Adrenal gland (tissue), 19 donors: ENCODE measurements at places on chromosomes 5 and 9. TPM values are rescaled to one million over a fixed set of nuclear protein-coding genes. Genes with fewer than 3 reads are reported as not detected.

DNA sequence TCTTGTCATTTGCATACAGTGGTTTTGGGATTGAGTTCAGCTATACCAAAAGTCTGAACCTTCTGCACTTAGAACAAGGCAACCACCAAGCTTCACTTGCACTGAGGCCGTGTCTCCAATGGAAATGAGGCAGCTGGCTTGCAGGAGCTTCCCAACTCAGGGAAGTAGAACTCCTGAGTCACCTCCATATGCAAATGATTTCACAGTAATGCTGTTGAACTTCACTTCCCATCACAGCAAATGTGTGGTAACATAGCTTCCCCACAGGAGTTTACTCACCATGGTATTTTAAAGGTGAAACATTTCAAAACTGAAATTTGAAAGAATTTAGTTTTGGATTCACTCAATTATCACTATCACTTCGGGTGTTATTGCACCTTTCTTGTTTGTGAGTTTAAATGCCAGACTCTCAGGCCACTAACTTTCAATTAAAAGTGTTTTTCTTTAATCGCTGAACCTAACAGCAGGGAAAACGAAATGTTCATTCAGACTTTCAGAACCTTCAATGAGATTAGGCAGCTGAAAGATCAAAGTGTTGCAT is 9.0 kb downstream of the CD274 start:
- no peaks in the 10 kb centered on the region for H3K4me1 ChIP-seq
- H3K4me3 ChIP-seq, result no peak overlapping the region
- DNase-seq, result no peak
- H3K36me3 ChIP-seq, result no peaks in the 10 kb centered on the region
- no peak overlapping the region for H3K27ac ChIP-seq
- no peaks in the 10 kb centered on the region for H3K27me3 ChIP-seq

GRCh38 chr5:173302546-173303155 is 25.6 kb downstream of the STC2 start:
- no peaks in the 10 kb centered on the region for H3K36me3 ChIP-seq
- H3K4me1 ChIP-seq, result no peaks in the 10 kb centered on the region
- H3K4me3 ChIP-seq, result no peak overlapping the region
- peak; percentile 44 for DNase-seq
- H3K27ac ChIP-seq, result no peak overlapping the region

GRCh38 chr5:168820874-168821273 is 241.7 kb upstream of the PANK3 start:
- no peak for DNase-seq
- H3K27ac ChIP-seq, result no peak overlapping the region
- peaks cover 4% of the 10 kb centered on the region for H3K4me1 ChIP-seq
- peaks cover under 1% of the 10 kb centered on the region for H3K36me3 ChIP-seq

DNA sequence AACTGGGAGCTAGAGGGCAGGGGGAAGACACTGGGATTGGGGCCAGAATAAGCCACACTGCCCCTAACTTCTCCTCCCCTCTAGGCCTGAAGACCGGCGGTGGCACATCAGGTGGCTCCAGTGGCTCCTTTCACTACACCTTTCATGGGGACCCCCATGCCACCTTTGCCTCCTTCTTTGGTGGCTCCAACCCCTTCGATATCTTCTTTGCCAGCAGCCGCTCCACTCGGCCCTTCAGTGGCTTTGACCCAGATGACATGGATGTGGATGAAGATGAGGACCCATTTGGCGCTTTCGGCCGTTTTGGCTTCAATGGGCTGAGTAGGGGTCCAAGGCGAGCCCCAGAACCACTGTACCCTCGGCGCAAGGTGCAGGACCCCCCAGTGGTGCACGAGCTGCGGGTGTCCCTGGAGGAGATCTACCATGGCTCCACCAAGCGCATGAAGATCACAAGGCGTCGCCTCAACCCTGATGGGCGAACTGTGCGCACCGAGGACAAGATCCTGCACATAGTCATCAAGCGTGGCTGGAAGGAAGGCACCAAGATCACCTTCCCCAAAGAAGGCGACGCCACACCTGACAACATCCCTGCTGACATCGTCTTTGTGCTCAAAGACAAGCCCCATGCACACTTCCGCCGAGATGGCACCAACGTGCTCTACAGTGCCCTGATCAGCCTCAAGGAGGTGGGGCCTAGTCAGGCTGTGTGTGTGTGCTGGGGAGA is 6.8 kb downstream of the DNAJB5 start:
- H3K4me1 ChIP-seq, result peaks cover 35% of the 10 kb centered on the region
- no peak for DNase-seq
- peak overlapping the region; percentile 95 for H3K27ac ChIP-seq
- no peaks in the 10 kb centered on the region for H3K36me3 ChIP-seq
- no peak overlapping the region for H3K4me3 ChIP-seq
- no peaks in the 10 kb centered on the region for H3K27me3 ChIP-seq

DNA sequence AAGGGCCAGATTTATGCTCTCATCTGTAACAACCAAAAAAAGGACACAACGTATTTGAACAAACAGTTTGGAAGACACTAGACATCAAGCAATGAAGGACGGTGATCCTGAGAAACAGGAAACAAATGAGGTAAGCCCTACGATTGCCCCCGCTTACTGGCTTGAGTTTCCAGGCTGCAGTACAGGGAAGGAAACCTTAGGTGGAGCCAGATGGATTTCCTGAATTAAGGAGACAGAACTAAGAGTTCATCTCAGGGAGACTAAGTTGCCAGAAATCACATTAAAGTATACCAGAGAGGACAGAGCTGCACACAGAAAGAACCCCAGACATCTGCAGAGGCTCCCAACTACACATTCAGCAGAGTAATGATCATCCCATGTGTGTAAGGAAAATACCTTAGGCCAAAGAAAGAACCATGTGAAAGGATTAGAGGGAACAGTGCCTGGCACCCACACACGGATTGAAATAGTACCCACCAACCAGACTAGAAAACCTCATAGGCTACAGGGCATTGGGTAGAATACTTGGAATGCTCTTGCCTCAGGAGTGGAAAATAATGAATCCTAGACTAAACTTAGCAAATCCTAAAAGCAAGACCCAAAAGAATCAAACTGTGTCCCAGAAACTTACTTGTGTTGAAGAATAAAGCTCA is 99.3 kb upstream of the NIPBL start:
- no peaks in the 10 kb centered on the region for H3K27me3 ChIP-seq
- H3K4me3 ChIP-seq, result no peak overlapping the region
- H3K27ac ChIP-seq, result no peak overlapping the region
- no peaks in the 10 kb centered on the region for H3K4me1 ChIP-seq

DNA sequence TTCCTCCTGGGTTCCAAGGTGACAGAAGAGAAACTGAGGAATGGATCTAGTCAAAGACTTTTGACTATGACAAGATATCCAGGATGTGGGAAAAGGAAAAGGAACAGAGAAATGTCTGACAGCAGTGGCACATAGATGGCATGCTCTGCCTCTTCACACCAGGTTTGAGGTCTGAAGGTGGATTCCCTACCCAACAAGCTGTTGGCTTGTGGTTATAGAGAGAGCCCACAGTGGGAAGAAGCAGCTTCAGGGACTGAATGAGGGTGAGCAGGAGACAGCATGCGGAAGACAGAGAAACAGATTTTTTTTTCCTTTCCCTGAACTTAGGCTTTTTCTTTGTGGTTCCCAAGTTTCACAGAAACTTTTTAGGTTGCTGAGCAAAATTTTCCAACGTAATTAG is 20.6 kb downstream of the IFNW1 start:
- H3K36me3 ChIP-seq, result no peaks in the 10 kb centered on the region
- no peaks in the 10 kb centered on the region for H3K4me1 ChIP-seq
- H3K27ac ChIP-seq, result no peak overlapping the region
- no peak for DNase-seq

Gene CDX1
- 0.24 TPM for polyA plus RNA-seq

- no peaks in the 10 kb centered on the region for H3K27me3 ChIP-seq
- no peaks in the 10 kb centered on the region for H3K36me3 ChIP-seq
- no peaks in the 10 kb centered on the region for H3K4me1 ChIP-seq
- no peak overlapping the region for H3K4me3 ChIP-seq
- peak; percentile 2 for DNase-seq
These were observed 176.6 kb downstream of the CACNA1B start for GRCh38 chr9:138053996-138054752.

Gene DNAH5
- 0.27 TPM for polyA plus RNA-seq

Gene RNF183
- polyA plus RNA-seq, result 0.24 TPM

DNA sequence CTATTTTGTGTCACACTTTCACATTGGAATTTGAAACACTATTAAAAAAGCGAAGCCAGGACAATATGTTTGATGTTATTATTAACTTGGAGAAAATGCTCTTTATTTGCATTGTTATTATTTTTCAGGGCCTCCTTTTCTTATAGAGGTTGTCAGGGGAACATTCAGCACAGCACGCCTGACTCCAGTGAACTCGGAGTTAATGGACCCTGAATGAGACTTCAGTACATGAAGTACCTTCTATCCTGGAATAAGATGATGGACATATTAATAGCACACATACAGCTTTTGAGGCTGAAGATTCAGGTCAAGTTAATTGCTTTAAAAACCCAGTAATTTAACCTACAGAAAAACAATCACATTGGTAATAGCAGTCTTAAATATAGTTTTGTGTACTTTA is 652.9 kb downstream of the SEMA5A start:
- no peaks in the 10 kb centered on the region for H3K36me3 ChIP-seq
- no peak overlapping the region for H3K27ac ChIP-seq
- DNase-seq, result no peak
- H3K4me1 ChIP-seq, result no peaks in the 10 kb centered on the region
- no peak overlapping the region for H3K4me3 ChIP-seq

Gene PLPP7
- 10.0 TPM for polyA plus RNA-seq

Gene VCAN
- 10.0 TPM for polyA plus RNA-seq

Gene PHYHD1
- polyA plus RNA-seq, result 9.1 TPM

GRCh38 chr5:173637340-173637739 is 20.9 kb upstream of the BOD1 start:
- DNase-seq, result no peak
- H3K27ac ChIP-seq, result no peak overlapping the region
- no peaks in the 10 kb centered on the region for H3K4me1 ChIP-seq
- no peaks in the 10 kb centered on the region for H3K36me3 ChIP-seq

DNA sequence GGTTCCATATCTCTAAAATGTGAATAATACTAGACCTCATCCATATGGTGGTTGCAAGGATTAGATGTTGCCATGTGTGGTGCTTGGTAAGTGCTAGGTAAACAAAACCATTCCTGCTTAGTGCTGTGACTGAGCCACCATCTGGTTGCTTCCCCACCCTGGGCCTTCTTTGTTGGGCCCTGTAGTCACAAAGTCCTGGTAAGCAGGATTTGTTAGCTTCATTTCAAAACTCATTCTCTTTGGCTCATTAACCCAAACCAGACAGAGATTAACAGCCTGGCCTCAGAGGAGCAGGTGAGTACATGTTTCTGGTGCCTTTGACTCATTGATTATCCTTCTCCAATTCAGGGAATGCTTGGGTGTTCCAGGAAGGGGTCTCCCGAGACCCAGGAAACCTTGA is 240.2 kb downstream of the ARHGAP26 start:
- H3K4me3 ChIP-seq, result no peak overlapping the region
- H3K27ac ChIP-seq, result no peak overlapping the region
- DNase-seq, result no peak
- no peaks in the 10 kb centered on the region for H3K27me3 ChIP-seq

Gene RANBP3L
- polyA plus RNA-seq, result 0.30 TPM

Gene DENND1A
- polyA plus RNA-seq, result 19.6 TPM

DNA sequence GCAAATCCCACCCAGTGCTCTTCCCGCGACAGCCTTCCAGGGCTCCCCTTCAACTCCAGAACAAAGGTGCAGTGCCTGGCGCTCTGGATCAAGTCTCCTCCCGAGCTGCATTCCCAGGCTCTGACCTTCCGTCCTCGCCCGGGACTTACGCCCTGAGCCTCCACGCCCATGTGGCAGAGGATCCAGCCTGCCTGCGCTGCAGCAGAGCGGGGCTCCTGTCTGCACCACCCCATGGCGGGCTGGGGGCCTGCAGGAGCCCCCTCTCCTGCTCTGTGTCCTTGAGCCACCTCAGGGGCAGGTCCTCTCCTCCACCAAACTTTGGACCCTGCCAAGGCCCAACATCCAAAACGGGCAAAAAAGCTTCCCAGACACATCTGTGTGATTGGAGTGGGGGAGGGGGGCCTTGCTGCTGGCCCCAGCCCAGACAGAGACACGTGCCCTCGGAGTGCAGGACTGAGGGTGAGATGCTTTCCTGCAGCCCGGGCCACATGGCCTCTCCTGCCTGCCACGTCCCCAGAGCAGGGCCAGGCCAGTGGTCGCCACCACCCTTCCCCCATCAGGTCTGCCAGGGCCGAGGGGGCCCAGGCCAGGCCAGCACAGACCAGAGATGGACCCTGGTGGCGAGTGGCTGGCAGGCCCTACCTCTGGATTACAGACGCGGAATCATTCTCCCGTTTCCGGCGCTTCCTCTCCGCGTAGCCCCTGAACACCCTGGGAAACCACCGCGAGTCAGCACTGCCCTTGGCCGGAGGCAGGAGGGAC is 4.4 kb downstream of the NSMF start:
- peak overlapping the region; percentile 34 for H3K4me3 ChIP-seq
- DNase-seq, result peak; percentile 74
- H3K27me3 ChIP-seq, result no peaks in the 10 kb centered on the region
- peak overlapping the region; percentile 63 for H3K27ac ChIP-seq
- no peaks in the 10 kb centered on the region for H3K36me3 ChIP-seq

Gene MYMK
- polyA plus RNA-seq, result not detected

- DNase-seq, result no peak
- no peaks in the 10 kb centered on the region for H3K36me3 ChIP-seq
- H3K27me3 ChIP-seq, result no peaks in the 10 kb centered on the region
- no peak overlapping the region for H3K4me3 ChIP-seq
These were observed 164.8 kb downstream of the MACROH2A1 start for GRCh38 chr5:135234242-135234641.

- H3K36me3 ChIP-seq, result no peaks in the 10 kb centered on the region
- H3K4me3 ChIP-seq, result no peak overlapping the region
These were observed 61.5 kb downstream of the MEIKIN start for GRCh38 chr5:131883984-131884383.

Gene OR13D1
- not detected for polyA plus RNA-seq

Gene HTR4
- 0.27 TPM for polyA plus RNA-seq

GRCh38 chr9:75866273-75866871 is 24.1 kb upstream of the PCSK5 start:
- H3K36me3 ChIP-seq, result no peaks in the 10 kb centered on the region
- no peak overlapping the region for H3K4me3 ChIP-seq
- no peak overlapping the region for H3K27ac ChIP-seq
- peak; percentile 34 for DNase-seq
- no peaks in the 10 kb centered on the region for H3K4me1 ChIP-seq
- H3K27me3 ChIP-seq, result no peaks in the 10 kb centered on the region

- no peaks in the 10 kb centered on the region for H3K36me3 ChIP-seq
- H3K27ac ChIP-seq, result peak overlapping the region; percentile 66
- DNase-seq, result peak; percentile 95
- H3K4me1 ChIP-seq, result peaks cover 23% of the 10 kb centered on the region
- H3K27me3 ChIP-seq, result no peaks in the 10 kb centered on the region
These were observed 16.0 kb downstream of the TRMO start for GRCh38 chr9:97906236-97906831.
